ENCODE measurements at places on chromosomes 7 and 10.

- no peak for DNase-seq
Measured at GRCh38 chr7:92769394-92769699, 67.0 kb downstream of the CDK6 start.

- no peak for DNase-seq
Measured at GRCh38 chr7:111137296-111138192, 46.6 kb downstream of the LRRN3 start.

DNA sequence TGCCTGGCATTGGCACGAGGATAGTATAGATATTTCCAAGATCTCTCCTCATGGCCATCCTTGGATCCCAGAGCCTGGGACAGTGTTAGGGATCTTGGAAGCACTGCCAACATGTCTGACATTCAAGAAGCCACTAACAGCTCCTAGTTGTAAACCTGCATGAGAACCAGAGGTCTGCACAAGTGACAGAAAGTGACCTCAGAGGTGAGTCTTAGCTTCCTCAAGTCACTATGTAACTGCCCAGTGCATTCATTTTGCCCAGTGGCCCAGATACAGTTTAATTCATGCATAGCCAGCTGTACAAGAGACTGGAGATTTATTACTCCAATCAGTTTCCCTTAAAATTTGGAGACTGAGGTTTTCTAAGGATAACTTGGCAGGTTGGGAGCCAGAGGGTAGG, 16.7 kb downstream of the SUGCT start:
- no peak for DNase-seq

DNA sequence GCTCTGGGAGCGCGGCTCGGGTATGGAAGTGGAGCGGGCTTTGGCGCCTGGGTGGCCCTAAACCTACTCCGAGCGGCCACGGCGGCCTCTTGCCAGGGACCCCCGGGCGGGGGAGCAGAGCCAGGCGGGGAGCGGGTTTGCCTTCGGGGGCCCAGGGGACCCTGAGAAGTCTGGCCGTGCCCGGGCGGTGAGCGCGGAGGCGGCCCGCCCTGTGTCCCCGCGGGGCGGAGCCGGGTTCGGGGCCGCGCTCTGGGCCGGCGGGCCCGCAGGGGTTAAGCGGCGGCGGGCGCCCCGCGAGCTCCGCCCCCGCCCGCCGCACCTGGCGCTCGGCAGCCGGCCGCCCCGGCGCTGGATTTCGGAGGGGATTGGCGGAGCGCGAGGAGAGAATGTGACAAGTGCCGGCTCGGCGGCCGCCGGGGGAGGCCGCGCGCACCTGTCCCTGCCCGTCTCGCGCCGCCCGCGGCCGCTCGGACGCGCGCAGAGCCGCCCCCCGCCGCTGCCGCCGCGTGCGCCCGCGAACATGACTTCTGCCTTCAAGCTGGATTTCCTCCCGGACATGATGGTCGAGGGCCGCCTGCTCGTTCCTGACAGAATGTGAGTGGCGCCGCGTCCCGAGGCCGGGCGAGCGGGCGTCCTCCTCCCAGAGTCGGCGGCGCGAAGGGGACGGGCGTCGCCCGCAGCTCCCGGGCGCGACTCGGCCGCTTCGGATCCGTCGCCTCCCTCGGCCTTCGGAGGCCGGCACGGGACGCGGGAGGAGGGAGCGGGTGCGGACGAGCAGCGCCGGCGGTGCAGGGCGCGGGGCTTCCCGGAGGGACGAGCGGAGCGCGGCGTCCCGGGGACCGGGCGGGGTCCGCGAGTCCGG, at the start of gene CELF2:
Gene CELF2, plus strand, starts transcription at position 303 of the 862 bp plus-strand sequence. Its CDS starts 218 bp downstream, at position 521.
- DNase-seq: peak; percentile 45

- DNase-seq: no peak
Measured at GRCh38 chr7:151237244-151238189, 5.2 kb downstream of the CHPF2 start.

- DNase-seq: no peak
Measured at GRCh38 chr7:44768628-44769371, 20.2 kb downstream of the ZMIZ2 start.

GRCh38 chr10:32419615-32420014, 26.3 kb upstream of the CCDC7 start:
- DNase-seq: no peak

DNA sequence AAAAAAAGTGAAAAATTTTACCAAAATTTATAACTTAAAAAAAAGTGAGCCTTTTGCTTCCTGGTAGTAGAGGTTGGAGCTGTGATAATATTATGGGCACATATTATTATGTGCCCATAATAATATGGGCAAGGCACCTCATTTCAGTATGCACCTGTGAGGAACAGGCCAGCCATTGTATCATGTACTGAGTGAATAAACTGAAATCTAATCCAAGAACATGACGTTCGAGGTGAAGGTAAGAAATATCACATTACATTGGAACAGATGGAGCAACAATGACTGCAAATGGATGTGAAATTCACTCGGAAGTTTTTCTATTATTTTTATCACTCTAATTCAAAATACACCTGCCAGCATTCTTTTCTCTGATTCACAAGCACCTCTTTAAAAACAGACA, 216.0 kb downstream of the KLF6 start:
- no peak for DNase-seq

DNA sequence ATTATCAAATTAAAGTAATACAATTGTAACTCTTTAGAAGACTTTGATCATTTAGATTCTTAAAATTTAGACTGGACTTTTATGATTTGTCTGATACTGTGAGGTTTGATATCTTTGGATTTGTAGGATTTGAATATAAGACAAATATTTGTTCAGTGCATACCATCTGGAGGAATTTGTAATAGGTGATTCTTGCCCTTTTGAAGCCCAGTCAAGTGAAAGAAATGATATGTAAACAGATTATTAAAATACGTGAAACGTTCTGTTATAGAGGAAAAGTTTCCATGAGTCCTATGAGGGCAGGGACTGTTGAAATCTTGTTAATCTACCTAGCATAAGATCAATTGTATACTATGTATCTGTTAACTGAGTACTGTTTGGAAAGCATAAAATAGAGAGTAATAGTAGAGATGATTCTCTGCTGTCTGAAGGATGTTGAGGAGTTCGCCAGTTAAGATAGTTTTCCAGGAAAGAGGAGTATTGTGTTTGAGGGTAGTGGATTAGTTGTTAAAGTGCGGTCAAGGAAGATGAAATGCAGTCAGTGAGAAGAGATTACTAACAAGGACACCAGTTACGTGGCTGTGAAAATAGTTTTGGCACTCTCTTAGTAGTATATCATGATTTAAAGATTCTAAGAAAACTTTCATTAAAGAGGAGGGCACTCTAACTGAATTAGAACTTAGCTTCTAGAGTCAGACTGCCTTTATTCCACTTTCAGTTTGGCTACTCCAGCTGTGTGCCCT, 14.4 kb downstream of the PDCD4 start:
- no peak for DNase-seq

DNA sequence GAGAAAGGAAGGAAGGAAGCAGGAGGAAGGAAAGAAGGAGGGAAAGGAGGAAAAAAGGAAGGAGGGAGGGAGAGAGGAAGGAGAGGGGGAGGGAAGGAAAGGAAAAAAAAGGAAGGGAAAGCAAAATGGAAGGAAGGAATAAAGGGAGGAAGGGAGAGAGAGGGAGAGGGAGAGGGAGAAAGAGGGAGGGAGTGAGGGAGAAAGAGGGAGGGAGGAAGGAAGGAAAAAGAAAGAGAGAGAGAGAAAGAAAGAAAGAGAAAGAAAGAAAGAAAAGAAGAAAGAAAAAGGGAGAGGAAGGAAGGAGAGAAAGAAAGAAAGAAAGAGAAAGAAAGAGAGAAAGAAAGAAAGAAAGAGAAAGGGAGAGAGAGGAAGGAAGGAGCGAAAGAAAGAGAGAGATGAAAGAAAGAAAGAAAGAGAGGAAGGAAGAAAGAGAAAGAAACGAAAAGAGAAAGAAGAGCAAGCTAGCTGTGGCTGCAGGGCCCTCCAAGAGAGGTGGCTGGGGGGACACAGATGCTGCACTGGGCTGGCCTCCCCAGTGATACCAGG, 472.4 kb upstream of the MGMT start:
- no peak for DNase-seq

DNA sequence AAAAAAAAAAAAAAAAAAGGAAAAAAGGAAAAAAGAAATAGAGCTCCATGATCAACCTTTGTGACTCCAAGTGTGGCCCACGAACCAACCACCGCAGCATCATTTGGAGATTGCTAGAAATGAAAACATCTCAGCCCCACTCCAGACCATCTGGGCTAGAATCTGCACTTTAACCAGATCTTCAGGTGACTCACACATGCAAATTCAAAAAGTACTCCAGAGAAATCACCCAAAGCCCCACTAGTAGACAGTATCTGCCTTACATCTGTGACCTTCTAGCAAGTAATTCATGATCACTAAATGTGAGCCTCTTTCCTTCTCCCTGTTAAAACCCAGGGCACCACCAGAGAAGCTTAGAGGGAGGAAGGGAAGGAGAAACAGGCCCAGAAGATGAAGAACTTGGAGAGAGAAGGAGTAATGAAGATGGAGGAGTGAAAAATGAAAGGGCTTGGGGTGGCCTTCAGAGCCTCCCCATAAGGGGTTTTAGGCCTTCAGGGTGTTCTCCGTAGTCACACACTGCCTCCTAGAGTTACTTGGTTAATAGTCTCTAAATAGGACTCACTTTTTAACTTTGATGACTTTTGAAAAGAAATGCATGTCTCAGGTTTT, 94.0 kb downstream of the SLC37A3 start:
- no peak for DNase-seq
